ENCODE measurements at places on chromosomes 1 and 21. TPM values are rescaled to one million over a fixed set of nuclear protein-coding genes. Genes with fewer than 3 reads are reported as not detected.

DNA sequence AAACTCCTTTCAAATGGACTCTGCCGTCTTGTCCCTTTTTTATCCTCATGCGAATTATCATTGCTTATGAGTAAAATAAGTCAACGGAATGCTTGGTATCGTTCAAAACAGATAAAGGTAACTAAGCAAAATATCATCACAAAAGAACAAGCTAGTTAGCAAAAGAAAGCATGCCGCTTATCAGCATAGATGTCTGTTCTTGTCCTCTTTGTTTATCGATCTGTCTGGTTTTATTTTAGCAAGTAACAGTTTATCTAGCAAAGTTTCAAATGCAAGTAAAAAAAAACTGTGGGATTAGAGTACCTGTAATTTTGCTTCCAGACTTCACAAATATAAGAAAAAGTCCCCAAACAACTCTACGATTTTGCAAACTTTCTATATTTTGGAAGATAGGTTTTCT, 561.5 kb downstream of the USP25 start:
- no peak for ATAC-seq

GRCh38 chr1:112894010-112894292, 62.0 kb downstream of the SLC16A1 start:
- no peak for ATAC-seq

DNA sequence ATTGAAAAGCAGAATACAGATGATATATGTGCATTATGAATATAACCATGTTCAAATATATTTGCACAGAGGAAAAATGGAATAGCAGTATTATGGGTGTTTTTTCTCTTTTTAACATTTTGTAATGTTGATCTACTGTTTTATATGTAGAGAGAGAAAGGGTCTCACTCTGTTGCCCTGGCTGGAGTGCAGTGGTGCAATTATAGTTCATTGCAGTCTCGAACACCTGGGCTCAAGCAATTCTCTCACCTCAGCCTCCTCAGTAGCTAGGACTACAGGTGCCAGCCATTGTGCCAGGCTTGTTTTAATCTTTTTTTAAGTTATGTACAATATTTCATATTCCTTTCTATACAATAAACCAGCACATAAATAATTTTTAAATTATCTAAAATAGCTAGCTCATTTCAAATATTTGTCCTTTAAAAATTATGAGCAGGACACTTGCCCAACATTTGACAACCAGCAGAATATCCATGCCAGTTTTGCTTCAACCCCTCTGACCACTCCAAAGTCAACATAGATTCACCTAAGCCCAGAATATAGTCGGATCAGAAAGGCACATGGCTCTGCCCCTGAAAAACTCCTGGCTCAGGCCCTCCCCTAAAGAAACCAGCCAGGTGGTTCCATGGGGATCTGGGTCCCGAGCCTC, 29.8 kb downstream of the ZNF281 start:
- ATAC-seq: no peak

GRCh38 chr1:11473491-11474034, 5.4 kb upstream of the DISP3 start:
- no peak for ATAC-seq

DNA sequence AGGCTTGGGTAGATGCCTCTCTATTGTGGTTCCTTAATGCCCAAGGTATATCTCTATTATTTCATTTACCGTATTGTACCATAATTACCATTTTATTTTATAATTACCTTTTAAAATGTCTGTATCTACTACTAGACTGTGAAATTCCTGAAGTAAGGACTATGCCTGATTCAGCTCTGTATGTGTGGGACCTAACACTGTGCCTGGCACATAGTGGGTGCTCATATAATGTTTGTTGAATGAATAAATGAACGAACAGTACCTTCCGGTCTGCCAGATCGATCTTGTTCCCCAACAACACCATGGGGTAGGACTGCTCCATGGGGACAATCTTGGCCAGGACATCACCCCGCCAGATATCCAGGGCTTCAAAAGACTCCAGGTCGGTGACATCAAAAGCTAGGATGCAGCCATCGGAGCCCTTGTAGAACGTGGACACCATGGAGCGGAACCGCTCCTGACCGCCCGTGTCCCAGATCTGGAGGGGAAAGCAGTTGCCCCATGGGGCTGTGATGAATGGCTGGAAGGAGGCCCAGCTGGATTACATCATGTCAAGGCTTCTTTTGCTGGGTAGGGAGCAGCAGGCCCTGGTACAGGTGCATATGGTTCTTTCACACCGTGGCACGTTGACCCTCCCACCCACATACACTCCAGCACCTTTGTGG, 10.8 kb downstream of the RAB7B start:
- ATAC-seq: no peak

DNA sequence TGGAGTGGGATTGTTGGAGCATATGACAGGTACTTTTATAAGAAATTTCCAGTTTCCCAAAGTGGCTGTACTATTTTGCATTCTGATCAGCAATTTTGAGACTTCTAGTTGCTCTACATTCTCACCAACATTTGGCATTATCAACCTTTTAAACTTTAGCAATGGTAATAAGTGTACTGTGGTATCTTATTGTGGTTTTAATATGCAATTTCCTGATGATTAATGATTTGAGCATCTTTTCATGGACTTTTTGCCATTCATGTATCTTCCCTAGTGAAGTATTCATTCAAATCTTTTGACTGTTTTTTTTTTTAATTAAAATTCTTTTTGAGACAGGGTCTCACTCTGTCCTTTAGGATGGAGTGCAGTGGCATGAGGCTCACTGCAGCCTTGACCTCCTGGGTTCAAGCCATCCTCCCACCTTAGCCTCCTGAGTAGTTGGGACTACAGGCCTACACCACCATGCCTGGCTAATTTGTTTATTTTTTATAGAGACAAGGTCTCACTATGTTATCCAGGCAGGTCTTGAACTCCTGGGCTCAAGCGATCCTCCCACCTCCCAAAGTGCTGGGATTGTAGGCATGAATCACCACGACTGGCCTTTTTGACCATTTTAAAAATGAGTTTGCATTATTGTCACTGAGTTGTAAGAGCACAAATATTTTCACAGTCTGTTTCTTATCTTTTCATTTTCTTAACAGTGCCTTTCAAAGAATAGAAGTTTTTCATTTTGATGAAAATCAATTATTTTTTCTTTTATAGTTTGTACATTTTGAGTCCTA, 7.8 kb upstream of the SLC6A9 start:
- no peak for ATAC-seq

DNA sequence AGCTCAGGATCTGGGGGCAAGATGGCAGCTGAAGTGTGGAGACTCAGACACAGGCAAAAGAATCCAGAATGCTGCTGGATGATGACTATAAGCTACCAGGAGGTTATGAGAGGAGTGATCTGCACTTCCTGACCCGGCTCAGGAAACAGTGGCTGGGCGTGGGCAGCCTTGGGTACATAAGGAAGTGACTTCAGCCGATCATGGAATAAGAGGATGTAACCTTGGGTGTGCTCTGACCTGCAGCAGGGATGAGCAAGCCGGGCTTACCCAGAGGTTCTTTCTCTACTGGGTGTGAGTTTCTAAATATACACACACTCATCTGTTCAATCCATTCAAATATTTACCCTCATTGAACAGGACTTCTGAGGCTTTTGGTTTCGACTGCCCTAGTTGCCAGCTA, 62.7 kb downstream of the CD34 start:
- ATAC-seq: peak; percentile 99

- ATAC-seq: no peak
These were observed 29.9 kb upstream of the IGSF21 start for GRCh38 chr1:18077657-18078215.

GRCh38 chr1:112882271-112882744, 73.7 kb downstream of the SLC16A1 start:
- no peak for ATAC-seq

- no peak for ATAC-seq
These were observed 486.4 kb downstream of the PLPP3 start for GRCh38 chr1:56092684-56093570.

DNA sequence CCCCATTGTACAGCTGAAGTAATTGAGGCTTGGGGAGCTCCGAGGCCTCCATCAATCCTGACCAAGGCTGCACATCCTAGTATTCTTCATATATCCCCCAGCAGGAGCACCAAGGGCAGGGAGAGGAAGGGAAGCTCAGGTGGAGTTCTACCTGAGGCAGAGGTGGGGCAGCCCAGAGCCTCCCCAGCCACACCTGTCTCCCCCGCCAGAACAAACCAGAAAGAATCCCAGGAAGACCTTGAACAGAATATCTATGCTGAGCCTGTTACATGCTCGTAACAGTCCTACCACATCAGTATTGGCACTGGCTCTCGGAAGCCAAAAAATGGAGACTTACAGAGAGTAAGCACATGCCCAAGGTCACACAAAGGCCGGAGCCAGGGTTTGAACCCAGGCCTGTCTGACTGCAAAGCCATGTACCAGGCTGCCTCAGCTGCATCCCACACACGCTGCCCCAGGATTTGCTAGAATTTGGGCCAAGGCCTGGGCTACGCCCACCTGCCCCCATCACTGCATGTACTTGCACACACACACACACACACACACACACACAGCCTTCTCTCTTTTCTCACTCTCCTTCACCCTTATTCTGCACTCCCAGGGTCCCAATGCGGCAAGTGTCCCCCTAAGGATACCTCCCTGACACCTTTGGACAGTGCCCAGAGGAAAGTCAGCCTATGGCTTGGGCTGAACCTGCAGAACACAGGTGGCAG, 4.5 kb downstream of the E2F2 start:
- ATAC-seq: no peak

DNA sequence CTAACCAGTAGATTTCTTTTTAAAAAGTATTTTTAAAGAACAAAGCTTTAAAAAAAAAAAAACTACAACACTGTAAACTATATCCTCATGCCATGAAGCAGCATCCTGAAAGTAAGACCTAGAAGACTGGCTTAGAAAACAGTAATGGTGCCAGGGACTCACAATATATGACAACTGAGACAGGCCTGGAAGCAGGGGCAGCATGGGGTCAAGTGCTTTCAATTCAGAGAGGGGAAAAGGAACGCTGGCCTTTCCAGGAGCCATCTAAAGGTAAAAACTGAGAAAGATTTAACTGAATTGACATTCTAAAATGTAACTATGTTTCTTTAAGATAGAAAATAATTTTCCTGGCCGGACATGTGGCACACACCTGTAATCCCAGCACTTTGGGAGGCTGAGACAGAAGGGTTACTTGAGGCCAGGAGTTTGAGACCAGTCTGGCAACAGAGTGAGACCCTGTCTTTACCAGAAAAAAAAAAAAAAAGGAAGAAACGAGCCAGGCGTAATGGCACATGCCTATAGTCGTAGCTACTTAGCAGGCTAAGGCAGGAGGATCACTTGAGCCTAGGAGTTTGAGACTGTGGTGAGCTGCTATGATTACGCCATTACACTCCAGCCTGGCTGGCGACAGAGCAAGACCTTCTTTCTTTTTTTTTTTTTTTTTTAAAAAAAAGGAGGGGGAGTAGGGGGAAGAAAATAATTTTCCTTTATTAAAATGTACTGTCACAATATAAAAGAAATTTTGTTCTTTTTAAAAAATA, 54.1 kb downstream of the SLC35D1 start:
- no peak for ATAC-seq

GRCh38 chr1:201597551-201598230, 58.8 kb downstream of the NAV1 start:
- ATAC-seq: no peak

- ATAC-seq: no peak
These were observed 5.7 kb downstream of the SLC9A1 start for GRCh38 chr1:27149084-27149761.

DNA sequence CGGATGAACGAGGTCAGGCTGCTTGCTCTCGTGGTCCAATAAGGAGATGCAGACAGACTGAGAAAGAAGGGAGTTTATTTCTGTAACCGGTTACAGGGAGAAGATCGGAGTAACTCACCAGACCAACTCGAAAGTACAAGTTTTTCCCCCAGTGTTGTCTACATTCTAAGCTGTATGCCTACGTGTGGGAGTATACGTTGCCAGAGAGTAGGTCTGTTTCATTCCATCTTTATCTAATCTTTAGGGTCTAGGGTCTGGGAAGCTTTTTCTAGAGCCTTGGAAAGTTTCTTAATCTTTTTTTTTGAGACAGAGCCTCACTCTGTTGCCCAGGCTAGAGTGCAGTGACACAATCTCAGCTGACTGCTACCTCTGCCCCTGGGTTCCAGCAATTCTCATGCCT, 4.7 kb upstream of the PADI1 start:
- no peak for ATAC-seq

DNA sequence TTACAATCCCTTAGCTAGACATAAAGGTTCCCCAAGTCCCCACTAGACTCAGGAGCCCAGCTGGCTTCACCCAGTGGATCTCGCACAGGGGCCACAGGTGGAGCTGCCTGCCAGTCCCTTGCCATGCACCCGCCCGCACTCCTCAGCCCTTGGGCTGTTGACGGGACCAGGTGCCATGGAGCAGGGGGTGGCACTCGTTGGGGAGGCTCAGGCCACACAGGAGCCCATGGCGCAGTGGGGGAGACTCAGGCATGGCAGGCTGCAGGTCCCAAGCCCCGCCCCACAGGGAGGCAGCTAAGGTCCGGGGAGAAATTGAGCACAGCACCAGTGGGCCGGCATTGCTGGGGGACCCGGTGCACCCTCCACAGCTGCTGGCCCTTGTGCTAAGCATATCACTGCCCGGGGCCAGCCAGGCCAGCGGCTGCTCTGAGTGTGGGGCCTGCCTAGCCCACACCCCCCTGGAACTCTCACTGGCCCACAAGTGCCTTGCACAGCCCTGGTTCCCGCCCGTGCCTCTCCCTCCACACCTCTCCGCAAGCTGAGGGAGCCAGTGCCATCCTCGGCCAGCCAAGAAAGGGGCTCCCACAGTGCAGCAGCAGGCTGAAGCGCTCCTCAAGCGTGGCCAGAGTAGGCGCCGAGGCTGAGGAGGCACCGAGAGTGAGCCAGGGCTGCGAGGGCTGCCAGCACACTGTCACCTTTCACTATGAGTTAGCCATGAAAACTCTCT, 117.8 kb downstream of the LIPI start:
- peak; percentile 14 for ATAC-seq

DNA sequence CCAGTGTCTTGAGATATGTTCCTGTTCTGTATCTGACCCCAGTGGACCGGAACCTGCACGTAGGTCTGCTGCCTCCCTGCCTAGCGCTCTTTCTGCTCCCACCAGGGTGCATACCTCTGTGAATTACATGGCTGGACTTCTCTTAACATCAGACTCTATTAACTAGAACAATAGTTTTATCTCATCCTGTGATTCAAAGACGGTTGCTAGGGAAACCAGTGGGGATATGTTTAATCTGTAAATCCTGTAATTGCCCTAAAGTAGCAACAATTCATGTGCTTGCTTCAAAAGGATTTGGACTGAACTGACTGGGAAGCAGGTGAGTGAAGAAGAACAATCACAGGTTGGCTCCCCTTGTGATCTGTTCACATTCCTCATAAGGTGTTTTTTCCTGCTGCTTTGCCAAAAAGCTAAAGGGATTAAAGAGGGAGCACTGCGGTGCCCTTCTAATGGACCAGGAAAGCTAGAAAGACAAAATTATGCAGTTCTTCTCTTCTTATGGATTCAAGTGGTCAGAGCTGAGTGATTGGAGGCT, 52.7 kb upstream of the DIRAS3 start:
- no peak for ATAC-seq

The HENMT1 gene
- total RNA-seq: 21.6 TPM

The COL16A1 gene
- total RNA-seq: not detected

The ATXN7L2 gene
- 15.3 TPM for total RNA-seq

The FUBP1 gene
- total RNA-seq: 183 TPM

The GJA8 gene
- total RNA-seq: not detected
